Dermis blood vessel endothelial cell (primary cell): ENCODE measurements at places on chromosomes 16 and 17.

GRCh38 chr17:61218438-61218837, 181.2 kb upstream of the TBX2 start:
- no peak for DNase-seq

DNA sequence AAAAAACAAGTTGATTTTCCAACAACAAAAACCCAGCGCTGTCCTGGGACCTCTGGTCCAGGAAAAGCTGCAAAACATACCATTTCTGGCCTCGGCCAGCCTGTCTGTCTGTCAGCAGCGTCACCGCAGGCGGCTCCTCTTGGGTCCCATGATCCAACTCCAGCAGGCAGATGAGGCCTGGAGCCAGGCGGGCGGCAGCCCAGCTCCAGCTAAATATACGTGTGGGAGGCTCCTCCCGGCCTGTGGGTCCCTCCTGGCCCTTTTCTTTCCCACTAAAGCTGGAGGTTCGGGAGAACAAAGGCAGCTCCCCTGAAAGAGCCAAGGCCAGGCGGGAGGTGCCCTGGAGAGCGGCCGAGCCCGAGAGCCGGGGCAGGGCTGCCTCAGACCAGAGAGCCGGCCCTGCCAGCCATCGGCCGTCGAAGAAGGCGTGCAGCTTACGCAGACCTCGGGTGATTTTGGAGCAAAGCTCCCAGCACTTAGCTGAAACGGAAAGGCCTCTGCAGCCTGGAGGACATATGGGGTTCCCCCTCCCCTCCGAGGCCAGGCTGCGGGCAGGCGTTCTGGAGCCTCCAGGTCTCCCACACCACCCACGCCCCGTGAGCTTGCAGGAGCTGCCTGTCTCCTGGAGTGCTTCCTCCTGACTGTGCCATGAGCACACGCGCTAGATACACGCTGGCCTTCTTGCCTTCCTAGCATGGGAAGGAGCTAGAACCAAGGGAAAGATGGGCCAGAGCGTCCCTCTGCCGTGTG, 19.9 kb upstream of the JPH3 start:
- no peak for DNase-seq

DNA sequence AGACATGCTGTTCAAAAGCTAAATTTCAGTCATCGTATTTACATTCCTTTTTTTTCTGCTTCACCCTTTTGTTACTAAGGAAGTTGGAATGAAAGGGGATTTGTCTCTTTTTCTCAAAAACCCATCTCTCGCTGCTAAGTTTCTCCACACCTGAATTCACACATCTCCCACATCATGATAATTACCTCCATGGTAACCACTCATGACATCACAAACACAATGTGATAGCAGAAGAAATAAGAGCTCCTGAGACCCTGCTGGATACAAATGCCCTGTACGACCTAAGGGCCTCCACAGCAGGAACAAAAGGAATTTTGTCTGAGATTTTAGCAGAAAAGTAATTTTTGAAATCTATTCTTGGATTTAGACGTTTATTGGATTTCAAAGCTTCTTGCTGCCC, 82.6 kb upstream of the GNAO1 start:
- no peak for DNase-seq

- DNase-seq: peak; percentile 11
Measured at GRCh38 chr17:80365983-80366382, 49.0 kb upstream of the ENDOV start.
